Peyer's patch (tissue), 4 donors: ENCODE measurements at places on chromosomes 11 and 22.

DNA sequence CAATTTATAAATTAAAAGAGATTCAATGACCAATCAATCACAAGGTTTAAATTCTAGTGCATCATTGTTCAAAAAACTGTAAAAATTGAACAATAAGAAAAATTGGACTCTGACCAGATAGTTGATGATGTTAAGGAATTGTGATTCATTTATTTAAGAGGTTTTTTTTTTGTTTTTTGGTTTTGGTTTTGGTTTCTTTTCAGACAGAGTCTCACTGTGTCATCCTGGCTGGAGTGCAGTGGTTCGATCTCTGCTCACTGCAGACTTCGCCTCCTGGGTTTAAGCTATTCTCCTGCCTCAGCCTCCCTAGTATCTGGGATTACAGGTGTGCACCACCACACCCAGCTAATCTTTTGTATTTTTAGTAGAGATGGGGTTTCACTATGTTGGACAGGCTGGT is 17.1 kb upstream of the EIF3M start:
- DNase-seq: no peak

DNA sequence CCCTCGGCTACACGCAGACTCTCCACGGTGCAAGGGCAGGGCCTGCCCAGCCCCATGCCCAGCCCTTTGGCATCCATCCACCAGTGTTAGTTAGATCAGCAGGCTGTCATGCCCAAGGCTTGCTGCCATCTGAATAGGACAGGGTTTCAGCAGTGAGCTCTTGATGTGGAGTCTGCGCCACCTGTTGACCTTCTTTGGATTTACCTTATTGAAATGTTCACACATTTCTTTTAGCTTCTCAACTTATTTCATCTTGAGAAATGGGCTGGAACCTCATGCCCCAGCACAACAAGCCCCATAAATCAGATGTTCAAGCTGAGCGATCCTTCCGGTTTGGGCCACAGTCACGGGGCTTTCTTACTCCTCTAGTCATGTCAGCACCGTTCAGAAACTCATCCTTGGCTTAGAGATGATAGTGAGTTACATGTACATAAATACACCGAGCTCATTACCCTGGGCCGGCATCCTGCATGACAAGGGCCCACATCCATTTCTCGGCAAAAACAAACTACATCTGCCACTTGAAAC is 61.7 kb downstream of the PARVB start:
- DNase-seq: peak; percentile 36

GRCh38 chr11:122898799-122899198 is 16.2 kb downstream of the JHY start:
- no peak for DNase-seq

- DNase-seq: no peak
Observed at GRCh38 chr22:17083811-17084441, 874 bp upstream of the IL17RA start.

- DNase-seq: no peak
Observed at GRCh38 chr11:61201476-61201875, 1.8 kb upstream of the PGA3 start.

- no peak for DNase-seq
Observed at GRCh38 chr11:44923806-44924205, 26.9 kb downstream of the TP53I11 start.

GRCh38 chr11:94773842-94774241 is 5.7 kb downstream of the AMOTL1 start:
- DNase-seq: no peak

DNA sequence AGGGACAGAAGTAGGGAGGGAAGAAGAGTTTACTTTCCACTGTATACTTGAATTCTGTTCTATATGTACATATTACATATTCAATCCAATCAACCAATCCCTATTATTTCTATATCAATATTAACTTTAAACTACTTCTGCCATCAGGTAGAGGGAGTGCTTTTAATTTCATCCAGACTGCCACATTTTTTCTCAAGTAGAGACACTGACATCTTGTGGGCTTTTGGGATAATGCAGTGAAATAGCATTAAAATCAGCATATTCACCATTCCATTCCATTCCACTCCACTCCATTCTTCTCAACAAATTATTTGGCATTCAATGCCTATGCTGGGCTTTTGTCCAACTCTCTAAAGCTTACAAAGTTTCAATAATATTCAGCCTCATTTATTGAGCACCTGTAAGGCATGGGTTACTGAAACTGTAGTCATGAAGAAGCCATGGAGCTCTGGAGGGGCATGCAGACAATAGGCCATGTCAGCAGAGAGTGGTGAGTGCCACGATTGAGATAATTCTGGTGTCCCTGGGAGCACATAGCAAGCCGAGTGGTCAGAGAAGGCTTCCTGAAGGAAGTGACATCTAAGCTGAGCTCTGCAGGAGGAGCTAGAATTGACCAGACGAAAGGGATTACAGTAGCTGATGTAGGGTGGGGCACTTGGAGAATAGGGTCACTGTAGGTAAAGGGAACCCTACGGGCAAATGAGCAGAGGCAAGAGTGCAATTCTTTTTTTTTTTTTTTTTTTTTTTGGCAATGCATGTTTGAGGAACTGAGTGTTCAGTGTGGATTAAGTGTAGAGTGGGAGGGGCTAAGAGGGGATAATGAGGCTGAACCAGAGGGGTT is 12.8 kb upstream of the CLPB start:
- DNase-seq: no peak

DNA sequence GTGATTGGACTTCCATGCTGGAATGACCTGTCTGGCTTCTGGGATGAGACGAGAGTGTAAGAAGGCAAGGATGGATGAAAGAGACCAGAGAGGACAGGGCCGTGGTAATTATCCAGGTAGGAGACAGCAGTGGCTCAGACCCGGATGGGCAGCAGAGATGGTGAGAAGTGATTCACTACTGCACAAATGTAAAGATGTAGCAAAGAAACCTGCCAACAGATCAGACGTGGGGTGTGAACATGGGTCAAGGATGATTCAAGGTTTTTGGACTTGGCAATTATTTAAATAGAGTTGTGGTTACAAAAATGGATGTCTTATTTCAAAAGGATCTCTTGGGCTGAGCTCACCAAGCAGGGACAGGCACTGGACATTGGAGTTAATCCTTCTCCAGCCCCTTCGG is 32.7 kb downstream of the RIBC2 start:
- no peak for DNase-seq

- no peak for DNase-seq
Observed at GRCh38 chr22:39362932-39363331, 13.1 kb downstream of the SYNGR1 start.
